ENCODE measurements at places on chromosomes 7 and 10.

DNA sequence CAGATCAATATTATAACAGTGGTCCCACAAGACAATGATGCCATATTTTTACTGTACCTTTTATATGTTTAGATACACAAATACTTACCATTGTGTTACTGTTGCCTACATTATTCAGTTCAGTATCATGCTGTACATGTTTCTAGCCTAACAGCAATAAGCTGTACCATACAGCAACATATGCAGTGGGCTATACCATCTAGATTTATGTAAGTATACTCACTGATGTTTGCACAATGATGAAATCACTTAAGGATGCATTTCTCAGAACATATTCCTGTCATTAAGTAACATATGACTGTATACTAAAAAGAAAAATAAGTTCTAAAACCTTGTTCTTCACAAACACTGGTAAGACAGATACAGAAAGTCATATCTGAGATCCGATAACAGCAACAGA is 468.6 kb upstream of the SEMA3A start:
- no peak for DNase-seq

DNA sequence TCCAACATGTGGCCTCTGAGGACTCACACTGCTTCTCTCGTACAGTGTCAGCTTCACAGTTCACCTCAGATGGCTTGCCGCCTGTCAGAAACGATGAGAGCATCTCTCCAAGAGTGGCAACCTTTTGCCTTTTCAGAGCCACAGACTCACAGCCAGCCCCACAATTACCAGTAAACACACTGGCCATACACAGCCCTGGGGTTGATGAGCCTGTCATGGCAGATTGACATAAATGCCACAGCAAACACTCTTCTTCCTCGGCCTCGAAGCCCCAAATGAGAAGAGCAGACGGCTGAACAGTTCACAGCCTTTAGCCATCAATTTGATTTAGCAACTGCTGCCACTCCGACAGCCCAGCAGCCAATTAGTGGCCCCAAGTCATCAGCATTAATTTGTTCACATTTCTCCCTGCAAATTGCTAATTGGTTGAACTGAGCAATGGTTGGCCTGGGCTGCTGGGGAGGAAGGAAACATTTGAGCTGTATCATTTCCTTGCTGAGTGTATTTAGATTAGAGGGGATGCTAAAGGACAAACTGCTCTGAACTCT is 1142.9 kb downstream of the SORCS3 start:
- no peak for DNase-seq

DNA sequence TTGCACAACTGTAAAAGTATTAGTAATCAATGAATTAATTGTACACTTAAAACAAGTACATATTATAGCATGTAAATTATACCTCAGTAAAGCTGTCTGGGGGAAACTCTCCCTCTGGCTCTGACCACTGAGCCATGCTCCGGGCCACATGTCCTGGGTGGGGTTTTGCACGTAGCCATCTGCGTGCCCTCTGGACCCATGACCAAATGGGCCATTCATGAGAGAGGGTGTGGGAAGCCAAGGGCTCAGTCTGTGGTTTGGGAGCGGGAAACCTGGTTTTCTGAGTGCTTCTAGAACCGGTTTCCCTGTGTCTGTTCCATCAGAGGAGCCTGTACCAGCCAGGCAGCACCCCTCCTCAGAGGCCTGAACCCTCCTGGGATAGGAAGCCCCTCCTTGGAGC is 143.2 kb downstream of the SH3PXD2A start:
- DNase-seq = no peak

- no peak for DNase-seq
Measured at GRCh38 chr10:12880423-12880822, 121.1 kb downstream of the CCDC3 start.

GRCh38 chr7:158454631-158455030 is 133.0 kb downstream of the PTPRN2 start:
- no peak for DNase-seq

DNA sequence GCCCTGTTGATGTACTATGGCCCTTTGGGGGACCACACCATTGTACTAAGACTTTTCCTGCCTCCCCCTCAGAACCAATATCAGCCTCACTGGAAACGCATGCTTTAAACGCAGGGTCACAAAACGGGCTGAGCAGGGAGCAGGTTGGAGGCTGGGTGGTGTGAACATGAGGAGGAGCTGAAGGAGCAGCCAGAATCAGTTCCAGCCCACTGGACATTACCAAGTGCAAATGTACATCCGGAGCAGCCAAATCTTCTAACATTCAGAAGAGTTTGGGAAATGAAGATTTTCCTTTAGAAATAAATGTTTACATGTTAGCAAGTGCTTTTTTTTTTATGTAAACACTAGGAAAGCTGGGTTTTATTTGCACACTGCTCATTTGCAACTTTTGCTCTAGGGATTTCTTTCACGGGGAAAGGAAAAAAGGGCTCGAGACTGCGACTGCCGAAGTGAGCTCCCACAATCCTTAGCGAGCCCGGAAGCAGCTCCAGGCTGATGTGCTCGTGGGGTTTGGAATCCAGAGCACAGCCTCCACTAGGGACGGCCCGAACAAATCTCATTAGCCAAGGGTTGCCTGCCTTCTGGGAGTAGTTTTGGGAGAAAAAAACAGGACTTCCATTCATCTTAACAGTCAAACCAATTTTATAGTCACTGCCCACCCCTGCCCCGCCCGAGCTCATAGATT is 108.0 kb upstream of the YAE1 start:
- DNase-seq = no peak

DNA sequence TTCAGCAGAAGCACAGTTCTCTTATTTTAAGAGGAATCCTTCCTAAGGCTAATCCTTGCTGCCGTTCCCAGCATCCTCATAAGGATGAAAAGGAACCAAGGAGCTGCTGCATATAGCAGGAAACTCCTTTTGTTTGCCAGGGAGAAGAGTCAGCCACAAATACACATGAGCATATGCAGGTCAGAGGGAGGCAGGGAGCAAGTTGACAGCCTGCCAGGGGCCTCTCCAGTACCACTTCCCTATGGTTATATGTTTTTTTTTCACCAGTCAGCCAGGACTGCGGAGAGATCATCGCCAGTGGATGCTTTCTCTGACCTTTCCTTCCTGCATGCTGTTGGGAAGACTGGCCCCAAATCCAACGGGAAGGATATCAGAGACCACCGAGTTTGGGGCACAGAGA is 39.8 kb downstream of the SLC35B4 start:
- no peak for DNase-seq

DNA sequence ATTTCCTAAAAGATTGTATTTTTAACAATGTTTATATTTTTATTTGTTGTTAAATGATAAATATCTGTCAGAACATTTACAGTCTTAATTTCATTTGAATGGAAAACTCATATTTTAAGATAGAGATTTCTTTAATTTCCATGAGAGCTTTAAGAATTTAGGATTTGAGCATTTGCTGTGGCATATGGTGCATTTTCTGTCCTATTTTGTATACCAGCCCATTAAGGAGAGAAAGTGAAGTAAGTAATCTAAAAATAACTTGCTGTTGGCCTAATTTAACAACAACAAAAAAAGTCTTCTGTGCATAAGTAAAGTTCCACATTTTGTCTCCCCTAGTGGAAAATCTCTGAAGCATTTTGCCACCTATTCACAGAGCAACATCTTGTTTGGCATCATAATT is 190.9 kb upstream of the PPP1R3A start:
- no peak for DNase-seq

GRCh38 chr10:124323111-124323725 is 95.5 kb downstream of the OAT start:
- DNase-seq = no peak

- no peak for DNase-seq
Measured at GRCh38 chr10:71074176-71074755, 138.1 kb upstream of the UNC5B start.

- no peak for DNase-seq
Measured at GRCh38 chr10:117003336-117003735, 1.7 kb downstream of the SHTN1 start.

- DNase-seq = no peak
Measured at GRCh38 chr10:105834261-105835059, 1193.4 kb downstream of the SORCS3 start.

DNA sequence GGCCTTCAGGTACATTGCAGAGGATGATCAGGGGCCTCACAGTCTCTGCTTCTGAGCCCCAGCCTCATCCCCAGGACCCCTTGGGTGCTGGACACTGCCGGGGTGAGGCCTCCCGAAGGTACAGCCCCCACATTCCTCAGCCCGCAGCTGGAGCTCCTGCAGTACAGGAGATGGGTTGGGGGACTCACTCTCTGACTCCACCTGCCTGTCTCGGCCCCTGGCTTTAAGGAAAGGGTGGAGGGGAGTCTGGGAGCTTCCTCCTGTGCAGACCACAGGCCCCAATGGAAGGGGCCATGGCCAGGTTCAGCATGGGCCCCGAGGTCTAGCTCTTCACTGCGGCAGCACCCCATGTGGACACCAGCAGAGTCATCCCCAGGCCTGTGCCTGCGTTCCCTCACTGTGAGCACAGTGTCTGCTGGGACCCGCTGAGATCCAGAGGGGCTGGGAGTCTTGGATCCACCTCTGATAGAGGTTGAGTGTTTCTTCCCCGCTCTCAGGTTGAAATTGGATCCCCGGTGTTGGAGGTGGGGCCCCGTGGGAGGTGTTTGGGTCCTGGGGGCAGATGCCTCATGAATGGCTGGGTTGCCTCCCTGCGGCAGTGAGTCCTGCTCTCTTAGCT is 99.9 kb downstream of the PRKAG2 start:
- DNase-seq = no peak

DNA sequence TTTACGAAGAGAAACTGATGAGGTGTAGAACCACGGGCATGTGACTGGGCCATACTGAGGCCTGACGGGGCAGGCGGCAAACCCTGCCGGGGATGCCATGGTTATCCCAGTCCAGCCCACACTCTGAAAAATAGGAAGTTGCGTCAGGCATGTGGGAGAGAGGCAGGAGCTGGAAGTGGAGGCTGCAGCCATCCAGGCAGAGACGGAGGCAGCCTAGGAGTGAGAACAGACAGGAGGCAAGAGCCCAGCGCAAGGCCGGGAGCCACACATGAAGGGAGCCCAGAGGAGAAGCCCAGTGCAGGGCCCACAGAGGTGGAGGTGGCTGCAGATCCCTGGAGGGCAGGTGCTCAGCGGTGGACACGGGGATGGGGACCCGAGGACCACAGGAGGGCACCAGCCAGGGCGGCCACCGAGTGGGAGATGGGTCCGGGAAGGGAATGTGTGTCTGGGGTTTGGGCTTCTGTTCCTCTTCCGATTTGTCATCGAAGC is 175.2 kb upstream of the PPP2R2D start:
- DNase-seq = no peak

GRCh38 chr10:78472551-78472890 is 438.9 kb downstream of the RPS24 start:
- DNase-seq = no peak

- DNase-seq = no peak
Measured at GRCh38 chr7:151827620-151828019, 49.3 kb downstream of the PRKAG2 start.

- DNase-seq = no peak
Measured at GRCh38 chr7:72490301-72490700, 78.2 kb upstream of the CALN1 start.

DNA sequence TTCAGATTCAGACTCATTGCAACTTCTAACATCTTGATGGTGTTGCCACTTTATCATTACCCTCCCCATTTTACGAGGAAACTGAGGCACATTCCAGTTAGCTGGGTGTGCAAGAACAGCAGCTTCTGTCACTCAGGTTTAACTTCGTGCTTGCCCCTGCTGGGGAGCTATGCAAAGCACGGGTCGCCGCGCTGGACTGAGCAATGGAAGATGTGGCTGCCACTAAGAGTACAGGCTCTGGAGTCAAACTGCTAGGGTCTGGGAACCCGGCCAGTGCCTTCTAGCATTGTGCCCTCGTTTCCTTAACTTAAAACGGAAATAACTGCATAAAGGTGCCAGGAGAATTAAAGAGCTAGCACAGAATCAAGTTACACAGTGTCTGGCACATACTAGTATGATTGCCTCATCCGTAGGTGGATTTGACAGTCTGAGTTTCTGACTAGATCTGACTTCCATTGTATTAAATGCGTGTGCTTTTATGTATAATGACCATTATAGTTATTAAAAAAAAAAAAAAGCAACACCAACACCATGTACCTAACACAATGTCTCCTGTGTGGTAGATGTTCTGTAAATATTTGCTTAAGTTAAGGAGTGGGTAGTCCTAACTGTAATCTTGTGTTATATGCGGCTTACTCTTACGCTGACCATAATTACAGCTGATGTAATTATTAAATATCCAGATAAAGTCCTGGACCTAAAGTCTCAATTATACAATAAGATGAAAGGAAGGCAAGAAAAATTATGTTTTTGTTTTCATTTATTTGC is 842 bp downstream of the ZNF22 start:
- DNase-seq = peak; percentile 62

- DNase-seq = no peak
Measured at GRCh38 chr7:73768641-73769480, 1.2 kb downstream of the CLDN3 start.

GRCh38 chr10:18545621-18546305 is 105.6 kb downstream of the NSUN6 start:
- no peak for DNase-seq

- DNase-seq = no peak
Measured at GRCh38 chr10:6995341-6995740, 415.3 kb upstream of the PRKCQ start.

DNA sequence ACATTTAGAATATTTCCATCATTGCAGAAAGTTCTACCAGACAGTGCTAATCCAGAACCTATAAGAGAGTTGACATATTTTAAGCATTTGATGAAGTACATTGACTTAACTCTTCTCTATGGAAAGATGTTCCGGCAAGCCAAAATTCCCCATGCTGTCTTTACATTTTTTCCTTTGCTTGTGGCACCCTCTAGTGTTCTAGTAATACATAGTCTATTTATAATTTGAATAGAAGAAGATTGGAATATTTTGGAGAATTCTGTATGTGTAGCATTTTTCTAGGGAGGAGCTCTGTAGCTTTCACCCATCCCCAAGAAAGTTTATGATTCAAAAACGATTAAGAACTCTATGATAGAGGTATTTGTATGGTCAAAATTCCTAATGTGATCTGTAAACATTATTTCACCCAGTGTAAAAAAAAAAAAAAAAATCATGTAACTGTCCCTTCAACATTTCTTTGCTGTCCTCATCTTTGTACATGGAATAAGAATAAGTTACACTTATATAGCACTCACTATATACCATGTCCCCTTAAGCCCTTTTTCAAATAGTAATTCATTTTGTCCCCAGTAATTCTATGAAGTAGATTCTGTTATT is 33.2 kb downstream of the NRF1 start:
- DNase-seq = peak; percentile 39

DNA sequence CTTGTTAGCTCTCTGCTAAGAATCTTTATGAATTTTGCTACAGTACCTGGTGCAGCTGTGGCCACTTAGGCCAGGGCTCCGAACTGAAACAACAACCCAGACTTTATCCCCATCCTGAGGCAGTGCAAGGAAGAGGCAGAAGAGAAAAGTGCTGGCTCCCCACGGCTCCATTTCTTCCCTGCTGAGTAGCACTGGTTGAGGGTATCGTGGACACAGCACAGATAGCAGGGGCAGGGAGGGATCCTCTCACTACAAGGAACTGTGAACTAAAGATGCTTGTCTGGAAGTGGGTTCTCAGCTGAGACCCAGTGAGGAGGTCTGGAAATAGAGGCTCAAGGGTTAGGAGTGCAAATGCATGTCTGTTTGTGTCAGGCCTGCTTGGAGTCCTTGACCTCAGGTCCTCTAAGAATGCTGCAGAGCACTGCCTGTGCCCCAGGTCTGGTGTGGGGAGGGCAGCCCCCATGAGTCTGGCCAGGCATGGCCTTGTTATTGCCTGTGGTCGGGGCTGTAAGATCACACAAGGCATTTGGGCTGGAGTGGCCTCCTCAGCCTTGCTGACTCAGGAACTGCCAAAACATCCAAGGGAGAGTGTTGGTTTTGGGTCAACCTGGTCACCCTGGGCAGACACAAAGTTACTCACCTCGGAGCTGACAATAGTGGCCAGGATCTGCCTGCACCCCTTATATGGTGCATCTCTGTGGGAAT is 58.1 kb downstream of the DMBT1 start:
- no peak for DNase-seq

- no peak for DNase-seq
Measured at GRCh38 chr10:72540193-72540807, 85.6 kb downstream of the MICU1 start.
